BJ (cell line): ENCODE measurements at places on chromosomes 6 and 20.

- no peak for DNase-seq
Measured at GRCh38 chr6:44074813-44075646, 52.2 kb downstream of the MRPL14 start.

DNA sequence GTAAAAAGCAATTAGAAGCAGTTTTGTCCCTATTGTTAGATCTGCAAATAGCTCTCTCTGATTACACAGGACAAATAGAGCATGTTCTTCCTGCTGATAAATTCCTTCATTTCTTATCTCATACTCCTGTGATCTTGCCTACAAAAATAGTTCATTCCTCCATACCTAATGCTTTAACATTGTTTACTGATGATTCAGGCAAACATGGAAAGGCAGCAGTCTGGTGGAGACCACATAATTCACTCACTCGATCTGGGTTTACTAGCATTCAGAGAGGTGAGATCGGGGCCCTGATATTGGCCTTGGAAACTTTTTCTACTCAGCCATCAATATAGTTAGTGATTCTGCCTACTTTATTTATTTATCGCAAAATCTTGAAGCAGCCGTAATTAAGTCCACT is 20.2 kb downstream of the HLA-DPA1 start:
- DNase-seq = no peak

- DNase-seq = no peak
Measured at GRCh38 chr20:61705386-61706258, 360.1 kb downstream of the TAF4 start.

- DNase-seq = no peak
Measured at GRCh38 chr6:38138374-38138773, 318.8 kb downstream of the ZFAND3 start.

- no peak for DNase-seq
Measured at GRCh38 chr6:43724354-43724753, 36.8 kb upstream of the MRPS18A start.

DNA sequence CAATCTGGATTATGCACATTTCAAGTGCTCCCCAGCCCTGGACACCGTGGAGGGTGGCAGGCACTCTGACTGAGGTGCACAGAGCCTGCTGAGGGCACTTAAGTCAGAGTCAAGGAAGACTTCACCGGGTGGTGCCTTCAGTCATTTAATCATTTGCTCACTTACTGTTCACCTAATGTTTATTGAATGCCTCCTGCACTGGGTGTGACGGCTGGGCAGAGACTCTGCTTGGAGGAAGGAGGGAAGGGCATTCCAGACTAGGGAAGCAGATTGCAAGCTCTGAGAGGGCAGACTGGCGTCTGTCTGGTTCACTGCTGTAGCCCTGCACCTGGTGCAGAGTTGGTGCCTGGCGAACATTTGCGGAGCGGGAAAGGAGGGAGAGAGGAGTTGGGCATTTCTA is 54.2 kb upstream of the FAM83D start:
- no peak for DNase-seq

DNA sequence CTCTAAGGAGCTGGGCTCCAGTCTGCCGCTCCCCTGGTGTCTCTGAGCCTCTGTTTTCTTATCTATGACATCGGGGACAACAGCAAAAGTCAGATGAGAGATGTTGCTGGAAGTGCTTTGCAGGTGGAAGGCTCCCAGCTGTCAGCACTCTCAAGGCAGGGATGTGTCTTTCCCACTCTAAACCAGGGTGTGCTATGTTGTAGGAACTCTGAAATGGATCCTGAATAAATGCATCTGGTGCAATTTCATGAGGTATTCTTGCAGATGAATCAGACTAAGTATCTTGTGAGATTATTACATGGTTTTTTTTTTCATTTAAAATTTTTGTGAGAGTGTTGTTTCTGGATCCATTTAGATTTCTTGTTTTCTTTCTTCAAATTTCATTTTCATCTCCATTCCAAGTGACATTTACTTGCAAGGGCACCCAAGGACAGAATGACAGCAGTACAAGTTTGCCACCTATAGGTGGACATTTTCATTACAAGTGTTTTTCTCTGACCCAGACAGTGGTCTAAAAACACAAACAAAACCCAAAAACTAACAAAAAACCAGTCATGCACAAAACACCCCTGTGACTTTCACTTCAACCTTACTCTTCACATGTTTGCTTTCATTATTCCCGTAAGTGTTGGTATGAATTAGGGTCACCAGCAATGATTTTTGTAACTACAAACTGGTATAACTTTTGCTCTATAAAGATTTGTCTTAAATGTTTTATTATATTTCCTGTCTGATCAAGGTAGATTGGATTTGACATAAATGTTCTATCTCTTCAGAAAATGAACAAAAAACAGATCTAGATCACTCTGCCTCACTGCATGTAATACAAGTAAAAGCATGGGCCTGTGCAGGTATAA is 14.7 kb upstream of the SIM1 start:
- no peak for DNase-seq

GRCh38 chr20:13412806-13413445 is 191.9 kb downstream of the ISM1 start:
- DNase-seq = no peak

- DNase-seq = no peak
Measured at GRCh38 chr6:117951783-117952182, 44.7 kb downstream of the SLC35F1 start.

GRCh38 chr6:6843057-6843627 is 254.6 kb downstream of the LY86 start:
- DNase-seq = no peak

DNA sequence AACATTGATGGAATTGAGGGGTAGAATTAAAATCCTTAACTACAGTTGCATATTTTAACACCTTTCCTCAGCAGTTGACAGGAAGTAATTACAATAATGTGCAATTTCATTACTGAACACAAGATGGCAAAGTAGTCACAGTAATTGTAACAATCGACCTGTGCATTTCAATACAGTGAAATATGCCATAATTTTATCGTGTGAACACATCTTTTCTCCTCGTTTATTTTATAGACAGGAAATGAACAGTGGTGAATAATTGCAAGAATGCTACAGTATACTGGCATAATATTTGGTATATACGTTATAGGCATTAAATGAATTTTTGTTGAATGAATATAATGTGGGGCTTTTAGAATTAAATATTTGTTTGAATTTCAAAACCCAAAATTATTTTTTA is 25.0 kb downstream of the CYB5R4 start:
- no peak for DNase-seq

DNA sequence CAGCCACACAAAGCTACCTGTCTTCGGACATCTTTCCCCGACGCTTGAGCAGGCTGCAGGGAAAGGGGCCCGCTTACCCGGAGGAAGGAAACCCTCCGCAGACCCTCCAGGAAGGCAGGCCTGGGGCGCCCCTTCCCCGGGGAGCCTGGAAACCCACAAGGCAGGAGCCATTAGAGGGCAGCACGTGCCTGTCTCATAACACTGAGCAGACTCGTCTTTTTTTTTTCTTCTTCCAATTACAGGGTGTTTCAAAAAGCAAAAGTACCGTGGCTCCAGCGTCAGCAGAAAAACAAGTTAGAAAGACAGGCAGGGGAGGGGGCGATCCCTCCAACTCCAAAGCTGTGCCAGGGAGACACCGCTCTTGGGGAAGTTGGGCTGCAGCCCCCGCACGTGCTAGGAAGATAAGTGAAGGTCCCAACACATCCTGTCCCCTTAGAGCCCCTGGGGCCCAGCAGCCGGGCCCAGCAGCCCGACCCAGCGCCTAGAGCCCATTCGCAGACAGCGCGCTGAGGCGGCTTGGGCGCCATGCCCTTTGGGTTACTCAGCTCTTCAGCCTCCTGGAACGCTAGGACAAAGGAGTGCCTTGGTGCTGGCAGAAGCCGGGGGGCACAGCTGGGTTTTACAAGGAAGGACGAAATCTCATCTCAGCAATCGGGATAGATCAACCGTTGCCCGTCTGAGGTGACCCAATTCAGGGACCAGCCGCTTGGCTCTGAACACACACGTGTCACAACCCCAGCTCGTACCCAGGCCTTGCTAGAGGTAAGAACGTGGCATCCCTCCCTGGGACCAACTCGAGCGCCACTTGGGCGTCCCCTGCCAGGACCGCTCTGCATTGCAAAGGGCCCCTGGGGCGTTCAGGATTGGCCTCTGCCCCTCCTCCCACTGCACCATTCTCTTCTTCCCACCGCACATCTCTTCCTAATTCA is 136.3 kb downstream of the LY86 start:
- no peak for DNase-seq

GRCh38 chr6:143200167-143200770 is 139.6 kb downstream of the AIG1 start:
- DNase-seq = no peak

- DNase-seq = no peak
Measured at GRCh38 chr6:107612762-107613415, 123.0 kb downstream of the SOBP start.

DNA sequence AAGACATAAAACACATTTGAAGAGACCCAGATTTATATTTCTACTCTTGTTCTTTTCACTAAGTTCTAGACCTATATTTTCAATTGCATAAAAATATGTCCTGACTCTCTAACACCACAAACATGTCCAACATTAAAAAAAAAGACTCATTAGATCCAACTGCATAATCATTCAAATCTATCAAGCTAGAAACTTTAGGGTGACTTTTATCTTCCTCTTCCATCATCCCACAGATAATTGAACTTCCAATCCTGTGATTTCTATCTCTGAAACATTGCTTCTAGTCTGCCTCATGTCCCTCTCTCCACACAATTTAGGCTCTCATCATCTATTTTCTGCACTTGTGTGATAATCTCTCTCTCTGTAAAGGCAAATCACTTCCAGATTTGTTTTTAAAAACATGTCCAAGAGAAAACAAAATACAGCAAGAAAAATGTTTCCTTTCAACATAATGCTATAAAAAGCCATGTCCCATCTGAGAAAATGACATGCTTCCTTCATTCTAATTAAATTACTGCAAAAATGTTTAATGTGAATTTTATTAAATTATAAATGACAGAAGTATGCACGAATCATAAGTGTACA is 615.9 kb downstream of the RNF144B start:
- DNase-seq = no peak

DNA sequence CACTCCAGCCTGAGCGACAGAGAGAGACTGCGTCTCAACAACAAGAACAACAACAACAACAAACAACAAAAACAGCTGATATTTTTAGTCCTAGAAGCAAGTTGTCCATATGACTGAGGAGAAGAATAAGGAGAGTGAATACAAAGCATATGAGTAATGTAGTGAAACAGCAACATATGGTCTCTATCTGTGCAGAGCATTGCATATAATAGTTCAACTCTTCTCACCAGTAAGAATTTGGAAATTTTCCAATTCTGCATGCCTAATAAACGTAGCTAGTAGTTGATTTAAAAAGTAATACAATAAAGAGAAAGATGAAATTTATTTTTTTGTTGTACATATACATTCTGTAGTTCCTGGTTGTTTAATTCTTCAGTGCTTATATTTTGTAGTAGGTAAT is 129.7 kb upstream of the FAM83B start:
- no peak for DNase-seq

DNA sequence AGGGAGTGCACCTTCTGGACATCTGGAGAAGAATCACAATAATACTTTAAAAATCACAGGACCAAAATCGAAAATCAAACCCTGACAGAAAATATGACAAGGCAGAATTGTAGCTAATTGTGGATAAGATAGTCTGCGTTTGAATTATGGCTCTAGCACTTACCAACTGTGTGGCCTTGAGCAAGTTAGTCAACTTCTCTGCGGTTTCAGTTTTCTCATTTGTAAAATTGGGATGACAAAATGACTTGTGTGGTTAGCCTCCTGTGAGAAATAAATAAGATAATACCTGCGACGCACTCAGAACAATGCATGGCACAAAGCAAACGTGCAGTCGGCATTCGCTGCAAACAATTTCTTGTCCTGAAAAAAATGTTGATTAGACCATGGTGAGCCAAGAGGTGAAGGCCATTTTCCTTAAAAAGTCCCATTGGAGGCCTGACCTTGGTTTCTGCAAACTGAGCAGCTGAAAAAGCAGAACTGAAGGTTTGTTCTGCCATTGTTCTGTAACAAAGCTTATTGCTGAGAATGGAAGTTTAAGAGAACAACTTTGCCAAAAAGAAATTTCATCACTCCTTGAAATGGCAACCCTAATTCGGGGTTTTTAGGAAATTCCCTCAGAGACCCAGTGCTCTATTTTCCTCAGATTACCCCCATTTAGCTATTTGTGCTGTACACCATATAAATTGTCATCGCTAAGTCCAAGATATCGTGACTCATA is 266.3 kb downstream of the ERMARD start:
- DNase-seq = no peak

- no peak for DNase-seq
Measured at GRCh38 chr20:25294459-25295385, 46.8 kb downstream of the PYGB start.

- no peak for DNase-seq
Measured at GRCh38 chr6:44935693-44936300, 392.3 kb upstream of the RUNX2 start.

DNA sequence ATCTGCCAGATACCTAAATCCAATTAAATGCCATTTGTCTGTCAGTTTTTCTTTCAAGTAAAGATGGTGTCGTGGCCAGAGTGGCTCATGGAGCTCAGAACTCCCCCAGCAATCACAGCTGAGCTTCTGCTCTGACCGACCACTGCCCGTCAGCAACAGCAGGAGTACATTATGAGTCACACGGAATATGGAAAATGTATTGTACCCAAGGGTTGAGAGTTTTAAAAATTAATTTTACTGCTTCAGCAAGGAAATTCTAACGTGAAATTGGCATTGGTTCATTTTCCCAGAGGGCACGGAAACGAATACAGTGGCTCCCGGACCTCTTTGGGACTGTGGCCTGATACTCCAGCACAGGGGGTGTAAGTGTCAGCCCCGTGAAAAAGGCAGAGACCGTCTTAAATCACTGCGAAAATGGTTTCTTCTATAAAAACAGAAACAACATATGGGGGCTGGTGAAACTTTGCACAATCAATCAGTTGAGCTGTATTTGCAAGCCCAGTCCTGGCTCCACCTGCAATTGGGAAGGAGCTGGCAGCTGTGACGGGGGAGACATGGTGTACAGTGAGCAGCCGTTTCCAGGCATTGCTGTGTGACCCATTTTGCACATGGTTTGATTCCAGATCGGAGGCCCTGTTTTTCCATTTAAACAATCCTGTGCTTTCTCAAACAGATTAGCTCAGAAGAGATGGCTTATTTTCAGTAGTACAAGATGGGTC is 12.8 kb downstream of the NPEPL1 start:
- no peak for DNase-seq

DNA sequence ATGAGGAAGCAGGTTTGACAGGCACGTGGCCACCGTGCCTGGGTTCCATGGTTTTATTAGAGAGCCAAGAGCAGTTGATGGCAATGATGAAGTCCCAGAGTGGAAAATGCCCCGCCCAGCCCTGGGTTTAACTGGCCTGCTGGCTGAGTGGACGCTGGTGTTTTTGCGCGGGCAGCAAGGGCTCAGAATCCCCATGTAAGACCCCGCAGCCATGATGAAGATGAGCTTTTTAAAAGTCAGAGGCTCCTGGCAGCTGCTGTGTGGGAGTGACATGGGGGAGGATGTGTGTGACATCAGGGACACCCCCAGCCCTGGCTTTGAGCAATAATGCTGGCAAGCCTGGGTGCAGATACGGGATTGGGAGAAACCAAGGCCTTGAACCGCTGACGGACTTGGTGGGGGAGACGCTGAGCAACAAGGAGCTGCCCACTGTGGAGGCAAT is 33.0 kb upstream of the SLCO4A1 start:
- no peak for DNase-seq

GRCh38 chr20:63112491-63113219 is 103.3 kb downstream of the YTHDF1 start:
- no peak for DNase-seq

GRCh38 chr6:168376120-168376519 is 56.5 kb upstream of the DACT2 start:
- DNase-seq = no peak

- DNase-seq = no peak
Measured at GRCh38 chr6:45420083-45420908, 42.6 kb upstream of the SUPT3H start.
